Cardiac septum (tissue), 1 donor: ENCODE measurements at places on chromosomes 7 and 10.

DNA sequence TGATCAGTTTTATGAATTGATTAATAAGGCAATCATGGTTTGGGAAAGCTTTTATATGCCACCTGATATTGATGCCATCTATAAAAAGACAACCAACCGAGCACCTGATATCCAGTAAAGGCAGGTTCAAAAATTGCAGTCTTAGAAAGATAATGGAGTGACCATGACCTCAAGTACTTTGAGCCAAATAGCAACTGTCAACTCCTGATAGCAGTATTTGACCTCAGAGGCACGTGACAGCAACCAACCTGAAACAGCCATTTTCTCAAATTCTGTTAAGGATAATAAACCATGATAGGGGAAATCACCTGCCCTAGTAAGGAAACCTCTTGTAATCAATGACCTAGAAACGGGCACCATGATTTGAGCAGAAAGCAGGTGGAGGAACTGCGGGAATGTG is 77.1 kb upstream of the NFE2L3 start:
- no peak for DNase-seq

DNA sequence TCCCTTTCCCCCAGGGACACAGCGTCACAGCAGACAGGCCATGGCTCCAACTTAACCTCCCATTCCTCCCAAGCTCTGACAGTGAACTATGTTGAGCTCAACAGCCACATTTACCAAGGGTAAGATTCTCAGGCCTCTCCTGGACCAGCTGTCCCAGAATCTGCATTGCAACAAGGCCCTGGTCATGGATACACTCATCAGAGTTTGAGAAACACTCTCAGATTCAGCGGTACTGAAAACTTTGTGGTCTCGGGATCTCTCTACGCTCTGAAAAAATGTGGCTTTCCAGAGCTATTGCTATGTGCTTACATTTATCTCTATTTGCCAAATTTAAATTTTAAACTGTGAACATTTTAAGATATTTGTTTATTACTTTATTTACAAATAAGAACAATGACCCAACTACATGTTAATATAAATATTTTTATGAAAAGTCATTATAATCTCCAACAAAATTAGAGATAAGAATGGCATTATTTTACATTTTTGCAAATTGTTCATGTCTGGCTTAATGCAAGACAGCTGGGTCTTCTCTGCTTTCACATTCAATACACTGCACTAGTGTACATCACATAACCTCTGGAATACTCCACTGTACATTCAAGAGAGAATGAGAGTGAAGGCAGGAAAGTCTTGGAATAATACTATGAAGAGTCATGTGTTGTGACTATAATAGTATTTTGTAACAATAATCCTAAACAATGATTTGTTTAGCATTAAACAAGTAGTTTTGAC is 190.9 kb upstream of the PITRM1 start:
- no peak for DNase-seq

GRCh38 chr7:92034116-92034515 is 93.5 kb downstream of the AKAP9 start:
- no peak for DNase-seq

GRCh38 chr7:148328906-148329305 is 261.7 kb upstream of the C7orf33 start:
- no peak for DNase-seq

GRCh38 chr7:137820156-137820555 is 26.6 kb downstream of the DGKI start:
- DNase-seq: no peak
